ENCODE measurements at places on chromosomes 13 and 19. TPM values are rescaled to one million over a fixed set of nuclear protein-coding genes. Genes with fewer than 3 reads are reported as not detected.
A peak's percentile ranks its signal among the peaks of the same experiment; 100 is the strongest.

DNA sequence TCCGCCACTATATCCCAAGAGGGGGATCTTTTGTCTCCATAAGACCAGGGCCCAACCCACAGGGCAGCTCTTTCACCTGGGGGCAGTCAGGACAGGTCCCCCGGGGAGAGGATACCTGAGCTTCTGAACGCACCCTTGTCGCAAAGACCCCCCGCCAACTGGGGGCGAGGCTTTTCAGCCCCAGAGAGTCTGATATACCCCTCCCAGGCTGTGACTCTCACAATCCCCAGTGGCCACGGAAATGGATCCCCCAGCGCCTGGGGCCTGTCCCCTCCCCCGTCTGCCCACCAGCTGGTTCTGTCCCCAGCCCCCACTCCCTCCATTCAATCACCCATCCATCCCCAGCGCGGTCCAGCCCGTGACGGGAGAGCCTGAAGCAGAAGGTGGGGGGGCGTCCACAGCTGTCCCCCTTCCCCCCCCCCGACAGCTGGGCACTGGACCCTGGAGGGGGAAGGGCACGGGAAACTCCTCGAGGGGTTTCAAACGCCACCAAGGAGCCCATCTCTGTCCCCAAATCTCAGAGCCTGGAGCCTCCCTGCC lies 823 bp downstream of the DOCK6 start:
- DNase-seq = no peak

DNA sequence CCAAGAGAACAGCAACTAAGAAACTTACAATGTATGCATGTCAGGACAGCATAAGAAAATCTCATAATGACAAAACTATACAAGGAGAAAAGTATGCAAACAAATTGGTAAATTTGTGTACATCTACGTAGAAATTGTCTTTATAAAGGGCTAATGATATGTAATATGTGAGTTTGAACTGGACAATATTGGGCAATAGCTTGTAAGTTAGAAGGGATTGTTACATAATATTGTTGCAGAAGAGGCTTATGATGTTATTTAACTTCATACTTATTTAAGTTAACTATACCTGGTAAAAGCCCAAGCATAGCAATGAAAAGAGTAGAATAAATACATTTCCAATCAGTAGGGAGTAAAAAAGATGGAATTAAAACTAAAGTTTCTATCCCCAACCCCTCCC lies 134.0 kb downstream of the MAB21L1 start:
- DNase-seq = no peak

DNA sequence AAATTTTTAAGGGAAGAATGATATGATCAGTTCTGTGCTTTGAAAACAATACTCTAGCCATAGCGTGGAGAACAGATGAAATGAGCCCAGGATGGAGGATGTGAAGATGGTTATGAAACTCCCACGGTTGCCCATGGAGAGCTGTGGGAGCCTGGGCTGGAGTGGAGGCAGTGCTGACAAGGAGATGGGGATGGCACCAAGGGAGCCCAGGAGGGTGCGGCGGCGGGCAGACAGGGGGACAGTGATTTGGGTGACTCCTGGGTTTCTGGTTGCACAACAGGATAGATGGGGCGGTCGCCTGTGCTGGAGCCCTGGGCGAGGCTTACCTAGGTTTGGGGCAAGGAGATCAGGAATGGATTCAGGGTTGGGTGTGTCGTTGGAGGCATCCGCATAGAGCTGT lies 15.9 kb downstream of the ARHGEF7 start:
- no peak for DNase-seq

GRCh38 chr19:20367811-20368294 lies 197.7 kb downstream of the ZNF737 start:
- no peak for DNase-seq

DNA sequence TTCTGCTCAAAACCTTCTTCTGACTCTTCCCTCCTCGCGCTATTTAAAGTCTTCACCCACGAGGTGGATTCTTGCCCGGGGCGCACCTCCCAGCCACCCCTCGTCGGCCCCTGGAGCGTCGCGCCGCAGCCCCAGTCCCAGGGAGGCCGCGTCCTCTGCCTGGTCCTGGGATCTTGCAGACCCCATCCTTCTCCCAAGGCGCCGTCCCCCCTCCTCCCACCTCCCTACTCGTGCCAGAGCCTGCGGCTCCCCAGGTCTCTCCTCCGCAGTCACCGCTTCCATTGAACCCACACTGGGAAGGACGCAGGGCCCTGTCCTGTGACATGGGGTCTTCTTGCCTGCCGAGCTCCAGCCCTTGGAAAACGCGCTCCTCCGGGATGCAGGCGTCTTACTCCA lies 486 bp downstream of the ZNF808 start:
- DNase-seq = peak; percentile 5

DNA sequence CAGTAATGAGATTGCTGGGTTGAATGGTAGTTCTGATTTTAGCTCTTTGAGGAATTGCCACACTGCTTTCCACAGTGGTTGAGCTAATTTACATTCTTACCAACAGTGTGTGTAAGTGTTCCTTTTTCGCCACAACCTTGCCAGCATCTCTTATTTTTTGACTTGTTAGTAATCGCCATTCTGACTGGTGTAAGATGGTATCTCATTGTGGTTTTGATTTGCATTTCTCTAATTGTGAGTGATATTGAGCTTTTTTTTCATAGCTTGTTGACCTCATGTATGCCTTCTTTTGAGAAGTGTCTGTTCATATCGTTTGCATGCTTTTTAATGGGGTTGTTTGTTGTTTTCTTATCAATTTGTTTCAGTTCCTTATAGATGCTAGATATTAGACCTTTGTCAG lies 245.0 kb downstream of the MTUS2 start:
- DNase-seq = no peak

- no peak for DNase-seq
Observed at GRCh38 chr19:54023191-54023590, 31.8 kb downstream of the CACNG6 start.

- no peak for DNase-seq
Observed at GRCh38 chr13:18212873-18213272, 968.8 kb downstream of the TUBA3C start.

GRCh38 chr13:44084146-44084545 lies 204.4 kb downstream of the LACC1 start:
- no peak for DNase-seq

GRCh38 chr13:67806796-67807195 lies 576.7 kb upstream of the PCDH9 start:
- no peak for DNase-seq

- peak; percentile 51 for DNase-seq
Observed at GRCh38 chr13:52845334-52845761, 3.1 kb downstream of the PCDH8 start.

- no peak for DNase-seq
Observed at GRCh38 chr19:35975608-35976214, 19.3 kb upstream of the SDHAF1 start.

DNA sequence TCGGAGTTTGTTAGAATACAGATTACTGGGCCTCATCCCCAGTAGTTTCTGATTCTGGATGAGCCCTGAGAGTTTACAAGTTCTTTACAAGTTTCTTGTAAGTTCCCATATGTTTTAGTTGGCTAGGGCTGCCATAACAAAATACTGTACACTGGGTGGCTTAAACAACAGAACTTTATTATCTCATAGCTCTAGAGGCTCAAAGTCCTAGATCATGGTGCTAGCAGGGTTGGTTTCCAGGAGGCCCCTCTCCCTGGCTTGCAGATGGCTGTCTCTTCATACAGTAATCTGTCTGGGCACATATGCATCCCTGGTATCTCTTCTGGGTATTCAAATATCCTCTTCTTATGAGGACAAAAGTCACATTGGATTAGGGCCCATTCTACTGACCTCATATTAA lies 167.2 kb downstream of the KLF5 start:
- no peak for DNase-seq

DNA sequence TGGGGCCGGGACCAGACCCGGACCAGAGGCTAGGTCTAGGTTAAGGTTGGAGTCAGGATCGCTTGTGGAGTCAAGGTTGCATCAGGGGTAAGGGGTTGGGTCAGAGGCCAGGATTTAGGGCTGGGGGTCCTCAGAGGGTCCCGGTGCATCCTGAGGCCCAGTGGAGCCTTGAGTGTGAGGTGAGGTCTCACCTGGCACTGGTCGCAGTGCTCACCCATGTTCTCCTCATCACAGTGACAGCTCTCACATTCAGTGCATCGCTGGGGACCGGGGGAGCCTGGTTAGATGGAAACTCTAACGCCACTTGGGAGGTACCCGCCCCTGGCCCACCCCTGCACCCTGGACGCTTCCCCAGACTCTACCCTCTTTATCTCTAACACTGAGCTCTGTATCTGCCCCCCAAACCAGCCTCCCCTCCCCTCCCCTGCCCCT lies 3.1 kb downstream of the HRC start:
- DNase-seq = no peak

GRCh38 chr13:81609335-81609734 lies 1268.4 kb upstream of the SPRY2 start:
- DNase-seq = no peak

DNA sequence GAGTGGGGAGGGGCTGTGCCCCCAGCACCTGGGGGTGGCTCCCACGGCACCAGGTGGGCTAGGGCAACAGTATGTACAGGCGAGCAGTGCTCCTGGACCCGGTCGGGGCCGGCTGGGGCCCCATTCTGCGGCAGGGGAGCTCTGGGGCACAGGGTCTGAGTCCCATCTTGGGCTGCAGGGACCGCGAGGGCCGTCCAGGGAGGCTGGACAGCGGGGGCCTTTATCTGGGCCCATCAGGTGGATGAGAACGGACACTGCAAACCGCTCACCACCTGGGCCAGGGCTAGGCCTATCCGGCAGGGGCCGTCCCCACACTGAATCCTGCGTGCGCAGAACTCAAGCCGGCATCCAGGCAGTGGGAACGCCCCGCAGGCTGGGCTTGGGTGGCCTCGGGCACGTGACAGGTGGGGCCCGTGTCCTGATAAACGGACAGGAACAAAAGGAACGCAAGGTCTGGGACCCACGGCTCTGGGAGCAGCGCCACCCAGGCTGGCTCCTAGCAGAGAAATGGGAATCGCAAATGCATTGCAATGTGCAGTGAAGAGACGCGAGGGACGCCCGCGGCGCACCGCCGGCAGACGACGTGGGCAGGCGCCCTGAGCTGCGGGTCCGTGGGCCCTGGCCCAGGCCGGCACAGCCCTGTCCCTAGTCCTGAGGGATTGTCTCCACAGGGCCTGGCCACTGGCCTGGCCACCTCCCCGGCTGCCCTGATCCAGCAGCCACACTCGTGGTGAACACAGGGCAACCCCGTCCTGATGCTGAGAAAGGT lies 29.7 kb downstream of the BTBD2 start:
- DNase-seq = no peak

The NXNL1 gene
- total RNA-seq = not detected

The OR7A5 gene
- total RNA-seq = not detected

The GNG14 gene
- total RNA-seq = not detected
